ENCODE measurements at places on chromosomes 7 and 10.

GRCh38 chr10:126511917-126512479, 123.7 kb upstream of the ADAM12 start:
- no peak for DNase-seq

DNA sequence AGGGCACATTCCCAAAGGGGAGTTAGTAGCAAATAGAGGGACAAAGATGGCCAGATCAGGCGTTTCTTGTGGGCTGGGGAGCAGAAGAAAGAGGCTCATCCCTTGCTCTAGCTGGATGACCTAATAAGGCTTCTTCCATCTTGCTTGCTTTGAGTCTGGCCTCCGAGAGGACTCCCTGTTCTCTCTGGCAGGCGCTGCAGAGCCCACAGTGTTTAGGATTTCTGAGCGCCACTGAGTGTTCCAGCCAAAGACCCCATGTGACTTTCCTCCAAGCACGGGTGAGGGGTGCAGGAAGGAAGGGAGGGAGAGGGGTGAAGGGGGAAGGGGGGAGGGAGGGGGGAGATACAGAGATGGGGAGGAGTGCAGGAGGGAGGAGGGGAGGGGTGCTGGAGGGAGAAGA, 203.8 kb upstream of the SVIL start:
- no peak for DNase-seq

- DNase-seq = no peak
Measured at GRCh38 chr7:104982308-104983075, 31.5 kb upstream of the KMT2E start.

- DNase-seq = no peak
Measured at GRCh38 chr10:69728335-69728870, 73.3 kb upstream of the COL13A1 start.

- DNase-seq = no peak
Measured at GRCh38 chr10:71290331-71290730, 28.7 kb upstream of the SLC29A3 start.

DNA sequence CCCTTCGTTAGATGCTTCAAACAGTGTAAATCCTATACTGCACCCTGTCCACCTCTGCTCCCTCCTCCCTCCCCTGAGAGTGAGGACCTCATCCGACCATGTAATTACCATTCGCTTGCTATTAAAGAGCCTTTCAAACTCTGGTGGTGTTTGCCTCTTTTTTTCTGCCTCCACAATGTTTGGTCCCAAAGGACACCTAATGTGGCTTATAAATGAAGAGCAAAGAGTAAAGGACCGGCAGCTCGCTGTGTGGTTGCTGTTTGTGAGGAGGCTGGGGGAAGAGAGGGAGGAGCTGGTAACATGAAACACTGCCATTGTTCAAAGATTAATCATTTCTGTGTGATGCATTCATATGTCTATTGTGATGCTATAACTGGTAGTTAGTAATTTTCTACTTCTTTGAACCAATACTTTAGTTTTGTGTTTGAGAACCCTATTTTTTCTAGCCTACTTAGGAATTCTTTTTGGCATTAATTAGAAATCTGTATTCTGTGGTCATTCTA, 27.9 kb downstream of the MTURN start:
- no peak for DNase-seq

DNA sequence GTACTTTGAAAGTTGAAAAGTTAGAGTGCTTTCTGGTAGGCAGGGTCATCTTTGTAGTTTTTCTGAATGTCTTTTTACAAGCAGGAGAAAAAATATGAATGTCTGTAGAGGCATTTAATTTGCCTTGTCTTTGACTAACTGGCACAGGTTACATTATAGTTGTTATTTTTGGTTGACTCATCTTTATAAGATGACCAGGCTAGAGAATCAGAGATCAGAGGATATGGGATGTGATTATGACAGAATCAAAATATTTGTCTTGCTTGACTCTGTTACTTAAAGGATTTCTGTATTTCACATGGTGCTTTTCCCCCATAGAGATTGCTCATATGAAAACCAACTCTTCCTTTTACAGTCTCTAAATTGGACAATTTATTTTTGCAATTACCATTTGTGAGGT, 2.4 kb downstream of the ZMYND11 start:
- DNase-seq = no peak

DNA sequence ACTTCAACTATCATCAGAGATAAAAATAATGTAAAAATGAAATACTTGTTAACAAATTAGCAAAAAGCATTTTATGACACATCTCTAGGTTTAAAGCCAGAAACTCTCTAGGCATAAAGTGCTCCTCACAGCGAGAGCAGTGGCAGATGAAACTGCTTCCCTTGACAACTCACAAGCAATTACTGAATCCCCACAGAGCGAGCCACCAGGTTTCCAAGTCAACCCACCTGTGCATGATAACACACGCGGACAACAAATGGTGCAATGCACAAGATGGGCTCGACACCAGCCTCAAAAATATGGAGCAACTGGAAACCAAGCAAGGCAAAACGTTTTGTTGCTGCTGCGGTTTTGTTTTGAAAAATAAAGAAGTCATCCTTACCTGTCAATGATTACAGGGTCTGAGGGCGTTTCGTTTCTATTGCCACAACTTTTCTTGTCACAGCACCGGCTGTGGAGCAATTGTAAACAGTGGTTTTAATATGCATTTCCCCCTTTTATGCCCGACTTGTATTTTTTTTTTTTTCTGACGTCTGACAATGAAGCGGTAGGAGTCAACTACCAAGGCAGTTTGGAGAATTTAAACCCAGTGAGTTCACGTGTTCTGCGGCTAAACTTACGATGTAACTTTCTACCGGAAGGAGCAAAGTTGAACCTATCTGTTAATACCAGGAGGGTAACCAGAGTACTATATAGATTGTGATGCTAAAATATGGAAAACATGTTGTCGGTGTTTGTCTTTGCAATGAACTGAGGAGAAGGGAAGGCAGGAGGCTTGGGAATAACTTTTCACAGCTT, 7.0 kb downstream of the EBF3 start:
- DNase-seq = no peak

- DNase-seq = no peak
Measured at GRCh38 chr7:33558549-33559323, 346.6 kb upstream of the BMPER start.

DNA sequence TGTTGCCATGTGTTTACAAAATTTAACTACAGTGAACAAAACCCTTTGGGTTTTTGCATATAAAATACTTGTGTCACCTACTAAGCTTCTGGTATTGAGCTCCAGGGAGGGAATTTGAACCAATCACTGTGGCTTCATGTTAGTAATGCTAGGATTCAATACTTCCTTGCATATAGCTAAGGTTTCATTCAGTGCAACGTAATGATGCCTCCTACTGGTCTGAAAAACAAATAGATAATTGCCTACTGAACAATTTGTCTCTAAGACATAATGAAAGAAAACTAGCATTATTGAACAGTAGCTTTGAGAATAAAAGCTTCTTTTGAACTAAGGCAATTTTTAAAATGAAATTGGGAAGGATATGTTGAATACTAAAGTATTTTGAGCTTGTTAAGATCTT, 244.4 kb downstream of the ZWINT start:
- DNase-seq = no peak

DNA sequence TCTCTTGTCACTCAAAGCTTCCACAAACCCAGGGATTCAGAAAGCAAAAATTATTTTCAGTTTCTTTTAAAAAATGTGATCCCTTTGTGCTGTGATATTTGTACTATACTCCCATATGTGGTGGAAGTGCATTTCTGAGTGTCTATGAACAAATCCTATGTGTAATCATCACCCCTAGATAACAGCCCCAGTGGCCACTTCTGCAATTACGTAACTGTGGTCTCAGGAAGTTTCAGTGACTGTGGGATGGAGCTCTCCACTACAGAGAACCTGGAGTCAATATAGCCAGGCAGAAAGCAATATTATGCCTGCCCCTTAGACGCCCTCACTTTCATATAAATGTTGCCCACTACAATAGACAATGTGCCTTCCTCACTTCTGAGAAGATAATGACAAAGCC, 1101.7 kb upstream of the GHITM start:
- DNase-seq = no peak

- no peak for DNase-seq
Measured at GRCh38 chr7:27197137-27198042, 2.5 kb downstream of the HOXA13 start.

- no peak for DNase-seq
Measured at GRCh38 chr7:1351881-1352625, 107.2 kb downstream of the MICALL2 start.

GRCh38 chr7:3358991-3359390, 57.9 kb downstream of the SDK1 start:
- DNase-seq = no peak

DNA sequence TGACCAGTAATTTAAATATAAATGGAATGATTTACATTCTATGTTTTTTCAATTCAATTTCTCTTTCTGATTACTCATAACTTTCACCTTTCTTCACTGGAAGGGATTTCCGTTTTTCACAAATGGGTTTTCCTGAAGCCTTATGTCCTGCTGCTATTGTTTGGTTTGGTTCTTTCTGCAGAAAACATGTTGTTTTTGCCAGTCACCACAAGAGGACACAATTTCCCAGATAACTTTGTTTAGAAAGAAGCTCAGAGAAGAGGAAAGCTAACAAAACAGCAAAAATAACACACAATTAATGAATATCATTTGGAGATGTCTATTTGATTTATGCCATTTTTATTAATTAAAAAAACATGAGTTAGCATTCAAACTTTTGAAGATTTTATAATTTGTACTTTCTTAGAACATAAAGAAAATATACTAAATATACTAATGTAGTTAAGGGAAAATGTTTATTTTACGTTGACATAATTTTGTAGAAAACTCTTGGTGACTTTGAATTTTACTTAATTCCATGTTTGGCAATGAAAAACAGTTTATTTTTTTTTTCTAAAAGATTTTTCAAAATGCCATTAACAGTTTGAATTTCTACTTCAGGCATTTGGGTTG, 4.6 kb upstream of the TWIST1 start:
- DNase-seq = no peak

DNA sequence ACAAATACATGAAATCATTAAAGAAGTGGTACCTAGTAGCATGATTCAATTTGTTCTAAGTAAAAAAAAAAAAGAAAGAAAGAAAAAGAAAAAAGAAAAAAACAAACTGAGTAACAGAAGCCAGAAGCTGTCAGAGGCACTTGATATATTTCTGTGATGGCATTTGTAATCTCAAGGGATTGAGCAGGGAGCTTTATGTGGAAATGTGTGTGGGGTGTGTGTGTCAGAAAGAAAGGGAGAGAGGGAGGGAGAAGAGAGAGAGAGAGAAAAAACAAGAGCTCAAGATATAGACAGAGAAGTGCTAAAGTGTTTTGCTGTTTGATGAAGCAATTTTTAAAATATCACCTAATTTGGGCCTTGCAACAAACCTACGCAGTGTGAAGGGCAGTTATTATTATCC, 357.6 kb upstream of the PCDH15 start:
- DNase-seq = no peak

- no peak for DNase-seq
Measured at GRCh38 chr7:75921479-75921878, 6.5 kb downstream of the POR start.

- no peak for DNase-seq
Measured at GRCh38 chr7:47080816-47081215, 501.1 kb downstream of the TNS3 start.

Measured in T-helper 1 cell (primary cell).